ENCODE measurements at places on chromosomes 11 and 22. TPM values are rescaled to one million over a fixed set of nuclear protein-coding genes. Genes with fewer than 3 reads are reported as not detected.
A peak's percentile ranks its signal among the peaks of the same experiment; 100 is the strongest.

- peak; percentile 31 for DNase-seq
These were observed 17.1 kb upstream of the BDNF start for GRCh38 chr11:27717377-27717776.

- DNase-seq, result no peak
These were observed 18.3 kb upstream of the SHISAL1 start for GRCh38 chr22:44330744-44331660.

GRCh38 chr11:74011360-74012073 is 2.6 kb upstream of the UCP3 start:
- DNase-seq, result peak; percentile 73

DNA sequence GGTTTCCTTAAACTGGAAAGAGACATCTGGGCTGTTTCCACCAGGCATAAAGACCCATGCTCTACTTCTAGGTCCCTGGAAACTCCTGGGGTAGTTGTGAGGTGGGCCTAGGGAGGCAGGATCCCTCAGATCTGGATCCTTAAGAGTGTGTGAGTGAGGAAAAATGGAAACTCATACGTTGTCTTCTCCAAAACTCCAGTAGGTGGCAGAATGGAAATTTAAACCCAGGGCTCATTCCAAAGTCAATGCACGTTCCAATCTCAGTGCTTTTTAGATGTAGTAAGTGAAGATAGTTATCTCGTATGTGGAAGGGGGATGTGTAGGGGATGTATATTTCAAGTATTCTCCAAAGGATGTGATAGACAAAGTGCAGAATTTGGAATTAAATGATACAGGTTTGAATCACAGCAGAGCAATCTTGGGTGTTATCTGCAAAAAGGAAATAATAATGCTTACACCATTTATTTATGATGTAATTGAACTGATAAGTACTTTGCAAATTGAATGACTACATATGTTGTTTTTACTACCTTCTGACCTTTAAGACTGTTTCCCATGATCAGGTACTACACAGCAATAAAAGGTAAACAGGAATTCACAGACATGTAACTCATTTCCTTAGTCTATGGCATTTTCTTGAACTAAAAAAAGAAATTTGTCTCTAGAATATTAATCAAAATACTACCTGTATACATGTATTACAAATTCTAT is 13.1 kb upstream of the MMP1 start:
- DNase-seq, result peak; percentile 69

GRCh38 chr11:72743321-72744221 is 8.6 kb downstream of the ARAP1 start:
- DNase-seq, result no peak

GRCh38 chr11:114273890-114274635 is 22.1 kb upstream of the NNMT start:
- DNase-seq, result no peak

- no peak for DNase-seq
These were observed 43.8 kb downstream of the PRR5L start for GRCh38 chr11:36339888-36340287.

DNA sequence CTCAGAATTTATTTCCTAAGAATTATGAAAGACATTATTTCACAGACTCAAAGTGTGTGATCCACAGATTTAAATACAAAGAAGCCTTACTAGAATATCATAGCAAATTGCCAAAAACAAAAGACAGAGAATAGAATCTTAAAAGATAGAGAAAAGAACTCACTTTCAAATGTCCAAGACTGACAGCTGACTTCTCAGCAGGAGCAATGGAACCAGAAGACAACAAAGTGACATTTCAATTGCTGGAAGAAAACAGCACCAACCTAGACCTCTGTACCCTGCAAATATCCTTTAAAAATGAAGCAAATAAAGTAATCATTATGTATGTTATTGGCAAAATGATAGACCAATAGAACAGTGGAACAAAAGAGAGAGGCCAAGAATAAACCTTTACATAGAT is 109.2 kb downstream of the TTC17 start:
- DNase-seq, result no peak

DNA sequence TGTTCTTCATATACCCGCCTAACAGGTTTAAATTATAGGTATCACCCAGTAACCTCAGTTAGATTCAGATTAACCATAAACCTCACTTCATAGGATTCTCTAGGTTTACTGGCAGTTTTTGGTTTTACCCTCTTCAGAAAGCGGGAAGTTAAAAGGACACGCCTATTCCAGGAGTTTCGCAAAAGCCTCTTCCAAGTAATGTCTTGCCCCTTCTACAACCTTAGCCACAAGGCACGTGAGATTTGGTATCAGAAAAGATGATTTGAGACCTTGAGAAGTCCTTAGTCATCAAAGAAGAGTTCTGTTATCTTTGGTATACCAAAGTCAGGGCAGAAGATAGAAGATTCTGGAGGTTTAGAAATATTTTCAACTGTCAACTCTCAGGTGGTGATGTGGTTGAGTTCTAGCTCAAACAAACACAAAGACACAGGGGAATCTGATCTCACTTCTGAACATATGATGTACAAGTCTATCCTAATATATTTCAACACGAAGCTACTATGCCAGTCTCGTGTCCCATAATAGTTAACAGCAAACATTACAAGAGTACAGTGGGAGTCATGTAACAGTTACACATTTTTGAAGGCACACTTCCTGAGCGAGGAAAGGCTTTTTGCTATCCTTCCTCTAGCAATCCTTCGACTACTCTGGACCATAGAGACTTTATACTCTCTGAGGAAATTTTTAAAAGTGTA is 103.5 kb downstream of the USP35 start:
- no peak for DNase-seq

GRCh38 chr11:201966-202365 is 5.2 kb downstream of the BET1L start:
- no peak for DNase-seq

- no peak for DNase-seq
These were observed 117.1 kb downstream of the JRKL start for GRCh38 chr11:96506953-96507354.

GRCh38 chr22:39814899-39815298 is 78.7 kb downstream of the ENTHD1 start:
- DNase-seq, result no peak

DNA sequence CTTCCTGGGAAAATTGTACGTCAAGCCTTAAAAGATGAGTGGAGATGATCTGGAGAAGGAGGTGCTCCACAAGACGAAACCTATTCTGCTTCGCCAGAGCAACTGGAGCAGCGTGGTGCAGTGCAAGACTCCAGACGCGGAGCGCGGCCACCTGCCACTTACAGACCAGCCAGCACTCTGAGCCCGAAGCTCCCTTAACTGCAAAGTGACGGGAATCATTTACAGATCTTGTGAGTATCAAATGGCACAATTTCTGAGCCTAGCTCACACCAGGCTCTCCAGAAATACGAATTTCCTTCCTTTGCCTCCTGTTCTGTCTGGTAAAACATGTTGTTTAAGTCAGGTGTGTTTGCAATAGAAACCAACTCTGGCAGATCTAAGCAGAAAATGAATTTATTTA is 369.3 kb downstream of the CADM1 start:
- DNase-seq, result no peak

- DNase-seq, result no peak
These were observed 131.6 kb downstream of the MAML2 start for GRCh38 chr11:96211436-96211835.

- peak; percentile 21 for DNase-seq
These were observed 18.6 kb downstream of the PHLDB1 start for GRCh38 chr11:118625976-118626375.

Gene MAP6
- 0.51 TPM for total RNA-seq

Gene OR4D5
- total RNA-seq, result not detected

Gene OSM
- total RNA-seq, result not detected

Gene CDC42EP2
- 11.4 TPM for total RNA-seq

Gene SPON1
- total RNA-seq, result 0.17 TPM

Gene CABP4
- total RNA-seq, result 1.0 TPM

Gene APOC3
- not detected for total RNA-seq

Gene OR4A16
- not detected for total RNA-seq

Gene CBLIF
- total RNA-seq, result not detected

Gene RFPL1
- total RNA-seq, result not detected

Gene IGF2
- 11.2 TPM for total RNA-seq

Gene MS4A2
- total RNA-seq, result not detected

Gene SPI1
- not detected for total RNA-seq

Gene USP2
- 1.2 TPM for total RNA-seq

Gene MS4A3
- total RNA-seq, result not detected

All from dermis blood vessel endothelial cell (primary cell).